ENCODE measurements at places on chromosomes 11 and 22.

GRCh38 chr22:30190574-30190973, 56.0 kb downstream of the LIF start:
- no peak for DNase-seq

GRCh38 chr11:722346-722811, 16.3 kb downstream of the EPS8L2 start:
- no peak for DNase-seq

DNA sequence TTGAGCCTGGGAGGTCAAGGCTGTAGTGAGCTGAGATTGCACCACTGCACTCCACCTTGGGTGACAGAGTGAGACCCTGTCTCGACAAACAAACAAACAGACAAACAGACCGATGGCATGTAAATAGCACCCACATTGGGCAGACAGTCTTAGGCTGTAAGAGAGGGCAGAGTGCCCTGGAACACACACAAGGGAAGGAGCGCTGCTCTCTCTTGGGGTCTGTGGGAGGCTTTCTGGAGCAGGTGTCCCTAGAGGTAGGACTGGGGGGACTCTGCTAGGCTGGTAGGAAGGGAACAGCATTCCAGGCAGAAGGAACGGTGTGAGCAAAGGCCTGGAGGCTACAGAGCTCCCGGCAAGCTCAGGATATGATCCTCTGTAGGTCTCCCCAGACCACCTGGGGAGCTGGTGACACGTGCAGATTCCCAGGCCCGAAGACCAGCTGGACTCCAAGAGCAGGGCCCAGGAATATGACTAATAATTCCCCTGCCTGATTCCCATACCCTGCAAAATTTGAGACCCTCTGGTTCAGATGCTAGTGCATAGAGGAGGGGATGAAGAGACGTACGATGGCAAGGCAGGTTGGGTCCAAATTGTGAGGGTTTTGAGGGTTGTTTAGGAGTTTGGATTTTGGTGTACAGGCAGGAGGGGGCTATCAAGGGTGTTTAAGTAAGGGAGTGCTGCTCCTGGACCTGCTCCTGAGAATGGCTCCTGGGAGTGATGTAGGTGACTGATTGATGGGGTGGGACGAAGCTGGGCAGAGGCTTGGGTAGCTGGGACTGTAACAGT, 11.6 kb downstream of the SMIM38 start:
- no peak for DNase-seq

DNA sequence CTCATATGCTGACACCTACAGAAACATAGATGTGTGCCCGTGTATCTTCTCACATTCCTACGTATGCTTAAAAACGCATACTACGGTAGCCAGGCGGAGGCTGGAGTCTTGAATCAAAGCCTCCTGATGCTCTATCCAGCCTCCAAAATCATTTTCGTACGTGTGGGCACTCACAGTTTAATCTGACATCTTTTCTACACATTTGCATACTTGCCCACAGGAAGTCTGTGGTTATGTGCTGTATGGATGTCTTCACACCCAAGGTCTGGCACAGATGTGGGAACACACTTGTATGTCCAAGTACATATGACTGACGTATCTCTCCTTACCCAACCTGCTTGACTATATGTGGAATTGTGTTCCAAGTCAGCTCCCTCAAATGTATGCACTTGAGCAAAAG, 561.8 kb upstream of the CADM1 start:
- DNase-seq: no peak

DNA sequence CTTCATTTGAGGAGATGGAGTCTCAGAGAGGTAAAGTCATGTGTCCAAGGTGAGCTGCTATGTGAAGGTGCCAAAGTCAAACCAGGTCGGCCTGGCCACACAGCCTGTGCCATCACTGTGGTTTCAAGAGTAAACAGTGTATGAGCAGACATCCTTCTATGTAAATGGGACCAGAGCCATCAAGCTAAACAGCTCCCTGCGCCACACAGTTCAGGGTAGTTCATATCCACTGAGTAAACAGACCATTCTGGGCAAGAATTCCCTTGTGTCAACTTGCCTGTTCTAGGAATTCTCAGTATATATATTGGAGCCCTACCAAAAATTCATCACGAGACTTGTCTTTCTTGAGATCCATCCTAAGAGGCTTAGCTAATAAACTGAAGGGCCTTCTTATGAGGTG, 77.5 kb downstream of the AMOTL1 start:
- DNase-seq: no peak

DNA sequence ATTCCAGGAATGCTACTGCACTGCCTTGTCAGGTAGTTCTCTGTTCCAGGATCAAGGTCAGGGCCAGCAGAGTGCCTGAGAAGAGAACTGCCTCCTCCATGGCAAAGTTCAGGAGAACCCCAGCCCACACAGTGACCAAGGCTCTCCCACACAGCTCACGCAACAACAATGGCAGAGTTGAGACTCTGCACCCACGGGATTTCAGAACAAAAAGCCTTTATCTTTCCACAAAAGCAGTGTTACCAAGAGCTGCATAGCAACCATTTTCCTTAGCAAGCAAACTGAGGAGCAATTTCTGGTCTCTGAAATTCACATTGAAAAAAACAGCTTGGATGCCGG, 11.1 kb downstream of the PLAAT3 start:
- DNase-seq: no peak

- DNase-seq: no peak
These were observed 34.4 kb downstream of the BRD1 start for GRCh38 chr22:49793296-49793695.
